ENCODE measurements at places on chromosomes 6 and 20. TPM values are rescaled to one million over a fixed set of nuclear protein-coding genes. Genes with fewer than 3 reads are reported as not detected.

DNA sequence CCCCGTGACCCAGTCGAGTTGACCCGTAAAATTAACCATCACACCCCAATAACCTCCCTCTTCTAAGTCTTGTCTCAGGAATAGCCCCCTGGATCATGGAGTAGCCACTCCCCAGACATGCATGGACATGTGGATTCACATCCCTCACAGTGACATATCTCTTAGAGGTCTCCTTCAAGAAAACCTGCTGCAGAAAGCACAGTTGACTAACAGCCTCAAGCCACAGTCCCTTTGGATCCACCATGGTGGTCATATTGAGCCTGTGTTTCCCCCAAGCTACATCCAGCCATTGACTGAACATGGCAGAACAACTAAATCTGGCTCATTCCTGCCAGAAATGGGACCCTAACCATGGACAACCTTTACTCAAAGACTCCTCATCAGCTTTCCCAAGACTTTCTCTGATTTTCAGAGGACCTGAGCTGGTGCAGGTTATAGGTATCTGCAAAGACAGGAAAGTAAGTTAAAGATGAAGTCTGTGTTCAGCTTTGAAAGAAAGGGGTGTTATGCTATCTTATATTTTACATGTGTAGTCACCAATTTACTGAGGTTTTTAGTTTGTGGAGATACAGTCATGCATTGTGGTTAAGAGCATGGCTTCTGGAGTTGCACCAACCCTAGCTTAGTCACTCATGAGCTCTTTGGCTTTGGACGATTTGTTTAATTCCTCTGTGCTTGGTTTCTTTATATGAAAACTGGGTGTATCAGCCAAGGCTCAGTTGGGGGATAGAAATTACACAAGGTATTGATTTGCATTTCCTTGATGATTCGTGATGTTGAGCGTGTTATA, 219.1 kb downstream of the MYLK4 start:
- DNase-seq = no peak

GRCh38 chr6:148324297-148324985, 18.2 kb upstream of the SASH1 start:
- DNase-seq = no peak

GRCh38 chr20:48294196-48294595, 508.9 kb upstream of the SULF2 start:
- no peak for DNase-seq

DNA sequence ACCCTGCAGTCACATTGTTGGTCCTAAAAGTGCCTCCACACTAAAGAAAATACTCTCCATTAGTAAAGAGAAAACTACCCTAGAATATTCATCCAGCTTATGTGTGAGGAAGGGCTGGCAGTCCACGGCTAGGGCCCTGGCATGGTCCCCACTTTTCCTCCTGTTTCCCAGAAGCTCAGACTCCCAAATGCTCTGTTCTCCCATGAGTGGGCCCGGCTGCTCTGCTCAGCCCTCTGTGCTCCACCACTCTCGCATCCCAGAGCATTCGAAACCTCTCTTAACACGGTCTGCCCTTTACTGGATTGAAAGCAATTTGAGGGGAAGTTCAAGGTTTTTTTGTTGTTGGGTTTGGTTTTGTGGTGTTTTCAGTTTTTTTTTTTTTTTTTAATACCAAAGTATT, 61.8 kb downstream of the APCDD1L start:
- no peak for DNase-seq

METTL24 gene
- total RNA-seq = 1.2 TPM

- DNase-seq = no peak
Measured at GRCh38 chr20:61426352-61426751, 174.3 kb downstream of the CDH4 start.
